AG09319 (cell line): ENCODE measurements at places on chromosomes 1 and 21.

DNA sequence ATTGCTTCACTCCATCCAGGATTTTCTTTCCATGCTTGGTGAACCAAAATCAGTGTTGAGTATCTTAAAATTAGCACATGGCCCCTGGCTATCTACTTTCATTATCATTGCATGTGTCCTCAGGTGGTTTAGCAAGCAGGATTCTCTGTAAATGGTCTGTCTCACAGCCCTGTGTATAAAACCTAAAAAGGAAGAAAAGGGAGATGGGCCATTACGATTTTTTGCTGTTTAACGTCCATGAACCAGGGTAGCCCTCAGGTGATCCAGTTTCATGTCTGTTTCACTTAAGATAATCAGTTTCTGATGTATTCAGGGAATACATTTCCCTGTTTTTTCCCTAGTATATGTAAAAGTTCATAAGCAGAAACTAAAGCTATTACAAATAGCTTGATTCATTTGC, 238.2 kb downstream of the NFIA start:
- DNase-seq: no peak

DNA sequence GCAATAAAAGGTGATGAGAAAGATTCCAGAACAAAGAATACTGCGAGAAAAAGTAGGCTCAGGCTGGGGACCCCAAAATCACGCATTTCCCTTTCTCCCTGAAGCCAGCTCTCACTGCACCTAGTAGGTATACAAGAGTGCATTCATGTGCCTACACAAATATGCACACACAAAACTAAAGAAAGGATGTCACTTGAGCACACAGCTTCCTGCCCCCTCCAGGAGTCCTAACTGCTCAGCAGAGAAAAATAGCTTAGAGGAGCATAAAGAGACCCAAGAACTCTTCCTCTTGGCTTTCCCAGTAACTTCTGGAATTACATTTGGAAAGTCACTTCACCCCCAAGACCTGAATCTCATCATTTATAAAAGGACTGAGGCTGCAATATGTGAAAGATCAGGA, 38.0 kb downstream of the JAK1 start:
- no peak for DNase-seq

DNA sequence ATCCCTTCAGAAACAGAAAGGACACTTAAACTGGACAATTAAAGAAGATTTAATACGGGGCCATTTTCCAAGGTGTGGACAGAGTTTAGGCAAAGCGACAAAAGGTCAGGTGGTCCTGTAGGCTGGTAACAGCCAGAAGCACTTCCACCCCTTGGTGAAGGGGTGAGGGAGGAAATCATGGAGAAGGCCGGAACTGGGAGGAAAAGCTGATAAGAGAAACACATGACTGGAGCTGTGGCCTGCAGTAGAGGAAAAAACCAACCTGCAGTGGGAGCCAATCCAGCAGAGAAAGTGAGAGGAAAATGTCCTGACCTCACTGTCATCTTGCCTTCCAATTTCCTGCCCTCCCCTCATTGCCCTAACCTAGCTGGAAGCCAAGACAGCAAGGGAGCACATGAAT, 249.8 kb downstream of the LMO4 start:
- no peak for DNase-seq

DNA sequence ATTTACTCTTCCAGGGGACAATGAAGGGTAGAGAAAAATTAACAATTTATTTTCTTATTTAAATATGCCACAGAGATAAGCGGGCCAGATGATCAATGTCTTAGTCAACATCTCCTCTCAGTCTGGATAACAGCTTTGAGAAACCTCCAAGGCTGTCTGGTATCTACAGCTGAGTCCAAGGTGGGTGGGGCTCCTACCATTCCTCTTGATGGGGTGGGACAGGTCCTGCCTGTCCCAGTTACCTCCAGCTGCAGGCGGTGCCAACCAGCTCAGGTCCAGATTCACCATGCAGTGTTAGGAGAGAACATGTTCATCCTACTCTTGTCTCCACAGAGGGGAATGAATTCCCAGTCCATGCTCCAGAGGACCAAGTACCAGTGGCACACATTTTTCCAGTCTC, 21.1 kb downstream of the CSMD2 start:
- no peak for DNase-seq

DNA sequence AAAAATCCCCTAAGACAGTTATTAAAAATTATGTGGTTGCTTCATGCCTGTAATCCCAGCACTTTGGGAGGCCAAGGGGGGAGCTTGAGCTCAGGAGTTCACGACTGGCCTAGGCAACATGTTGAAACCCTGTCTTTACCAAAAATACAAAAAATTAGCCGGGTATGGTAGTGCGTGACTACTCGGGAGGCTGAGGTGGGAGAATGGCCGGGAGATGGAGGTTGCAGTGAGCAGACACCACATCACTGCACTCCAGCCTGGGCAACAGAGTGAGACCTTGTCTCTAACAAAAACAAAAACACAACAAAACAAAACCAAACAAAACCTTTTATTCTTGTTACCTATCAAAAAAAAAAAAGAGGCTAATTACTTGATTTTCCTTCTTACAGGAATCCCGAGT, 2.1 kb downstream of the ELK4 start:
- no peak for DNase-seq

DNA sequence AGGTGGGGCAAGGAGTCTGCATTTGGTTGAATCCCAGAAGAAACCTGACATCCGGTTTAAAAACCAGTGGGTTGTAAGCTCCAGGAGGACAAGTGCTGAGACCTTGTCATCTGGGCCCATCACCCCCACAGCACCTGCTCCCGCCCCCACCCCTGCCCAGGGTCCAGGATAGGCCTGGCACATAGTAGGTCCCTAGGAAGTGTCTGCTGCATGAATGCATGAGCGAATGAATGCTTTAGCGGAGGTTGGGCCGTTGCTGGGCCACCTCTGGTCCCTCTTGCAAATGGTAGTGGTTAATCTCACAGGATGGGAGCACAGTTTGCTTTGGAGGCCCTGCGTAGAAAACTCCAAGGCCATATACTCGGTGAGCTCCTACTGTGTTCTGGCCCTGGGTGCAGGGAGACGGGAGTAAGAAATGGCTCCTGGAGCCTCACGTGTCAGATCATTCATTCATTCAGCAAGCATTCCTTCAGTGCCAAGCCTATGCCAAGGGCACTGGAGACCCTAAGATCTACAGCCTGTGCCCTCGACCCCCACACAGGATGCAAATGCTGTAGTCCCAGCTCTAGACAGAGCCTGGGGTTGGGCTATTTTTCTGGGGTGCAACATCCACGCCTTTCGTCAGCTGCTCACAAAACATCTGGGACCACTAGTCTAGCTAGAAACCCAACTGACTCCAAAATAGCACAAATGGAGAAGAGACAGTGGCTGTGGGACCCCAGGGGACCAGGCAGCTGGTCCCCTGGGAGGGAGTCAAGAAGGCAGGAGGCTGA, 28.9 kb downstream of the EPHA2 start:
- no peak for DNase-seq

GRCh38 chr1:153070243-153070642, 1.2 kb downstream of the SPRR2B start:
- DNase-seq: no peak

GRCh38 chr1:109273570-109274288, 9.2 kb downstream of the PSRC1 start:
- no peak for DNase-seq

DNA sequence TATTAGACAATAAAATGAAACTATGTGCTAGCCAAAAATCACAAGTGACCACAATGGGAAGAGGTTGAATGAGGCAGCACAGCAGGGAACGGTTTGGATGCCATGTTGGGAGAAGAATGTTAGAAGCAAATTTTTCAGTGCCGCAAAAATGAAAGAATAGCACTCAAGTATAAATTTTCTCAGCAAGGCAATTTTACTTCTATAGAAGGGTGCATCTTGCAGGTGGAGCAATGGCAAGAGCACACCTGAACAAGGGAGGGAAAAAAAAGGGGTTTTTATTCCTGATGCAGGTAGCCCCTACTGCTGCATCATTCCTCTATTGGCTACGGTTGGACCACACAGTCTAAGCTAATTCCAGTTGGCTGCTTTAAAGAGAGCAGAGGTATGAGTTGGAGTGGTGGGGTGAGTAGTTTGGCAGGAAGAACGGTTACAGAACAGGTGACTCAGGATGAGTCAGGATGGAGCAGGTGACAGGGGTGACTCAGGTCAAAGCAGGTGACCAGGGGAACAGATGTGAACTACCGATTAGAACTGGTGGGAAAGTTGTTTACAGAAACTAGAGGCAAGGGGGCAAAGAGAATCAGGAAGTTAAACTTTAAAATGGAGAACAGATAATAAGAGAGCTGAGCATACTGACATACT, 301.1 kb upstream of the NRIP1 start:
- DNase-seq: no peak

DNA sequence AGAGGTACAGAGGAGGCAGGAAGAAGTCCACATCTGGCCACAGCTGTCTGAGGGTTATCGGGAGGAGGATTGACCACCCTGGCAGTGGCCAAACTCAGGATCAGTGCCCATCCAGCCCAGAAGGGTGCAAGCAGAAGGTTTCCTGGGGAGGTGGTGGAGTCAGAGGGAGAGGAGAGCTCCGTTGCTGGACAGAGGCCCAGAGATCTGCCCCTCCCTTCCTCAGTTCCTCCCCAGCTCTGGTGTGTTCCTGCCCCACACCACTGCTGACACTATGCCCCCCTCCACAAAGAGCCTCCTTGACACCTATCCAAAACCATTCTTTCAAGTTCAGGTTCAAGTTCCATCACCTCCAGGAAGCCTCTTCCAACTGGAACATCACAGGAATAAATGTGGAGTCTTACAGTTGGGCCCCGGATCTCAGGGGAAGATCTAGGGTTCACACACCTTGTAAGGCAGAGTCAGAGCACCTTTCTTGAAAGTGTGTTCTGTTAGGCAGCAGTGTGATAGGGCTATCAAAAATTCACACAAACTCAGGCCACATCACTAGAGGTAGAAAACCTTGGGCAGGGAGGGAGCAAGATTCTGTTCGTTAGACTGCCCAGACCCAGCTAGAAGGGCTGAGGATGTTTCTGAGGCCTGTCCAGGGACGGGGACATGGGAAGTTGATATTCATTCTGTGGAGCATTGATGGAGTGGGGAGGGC, 7.4 kb downstream of the LDLRAD1 start:
- DNase-seq: no peak

DNA sequence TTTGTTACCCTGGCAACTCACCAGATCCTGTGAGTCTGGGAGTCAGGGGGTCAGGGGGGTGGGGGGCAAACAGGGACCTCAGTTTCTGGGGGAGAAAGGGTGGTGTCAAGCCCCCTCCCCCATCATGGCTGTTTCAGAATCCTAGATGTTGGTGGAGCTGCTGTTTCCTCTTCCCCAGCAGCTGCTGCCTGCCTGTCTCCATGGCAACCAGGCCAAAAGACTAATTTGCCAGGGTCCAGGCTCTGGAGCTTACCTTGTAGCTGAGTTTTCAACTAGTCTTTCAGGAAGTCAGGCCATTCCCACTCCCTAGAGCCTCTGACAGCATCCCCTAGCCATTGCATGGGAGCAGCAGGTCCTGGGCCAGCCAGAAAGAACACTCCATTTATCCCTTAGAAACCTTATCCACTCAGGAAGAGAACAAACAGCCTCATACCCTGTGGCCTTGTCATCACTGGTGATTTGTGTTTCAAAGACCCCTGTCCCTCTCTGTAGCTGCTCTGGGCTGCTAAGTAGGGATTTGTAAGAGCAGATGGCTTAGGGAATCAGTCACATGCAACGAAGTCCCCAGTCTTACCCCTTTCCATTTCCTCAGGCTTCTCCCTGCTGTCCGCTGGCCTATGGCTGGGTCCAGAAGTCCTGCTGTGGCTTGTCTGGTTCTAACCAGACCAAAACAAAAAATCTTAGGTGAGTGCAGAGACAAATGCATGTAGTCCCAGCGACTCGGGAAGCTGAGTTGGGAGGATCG, 21.5 kb upstream of the STMN1 start:
- DNase-seq: no peak

GRCh38 chr1:42952303-42953001, 6.2 kb downstream of the SLC2A1 start:
- DNase-seq: no peak

GRCh38 chr1:63463248-63463647, 59.8 kb downstream of the ITGB3BP start:
- DNase-seq: no peak

DNA sequence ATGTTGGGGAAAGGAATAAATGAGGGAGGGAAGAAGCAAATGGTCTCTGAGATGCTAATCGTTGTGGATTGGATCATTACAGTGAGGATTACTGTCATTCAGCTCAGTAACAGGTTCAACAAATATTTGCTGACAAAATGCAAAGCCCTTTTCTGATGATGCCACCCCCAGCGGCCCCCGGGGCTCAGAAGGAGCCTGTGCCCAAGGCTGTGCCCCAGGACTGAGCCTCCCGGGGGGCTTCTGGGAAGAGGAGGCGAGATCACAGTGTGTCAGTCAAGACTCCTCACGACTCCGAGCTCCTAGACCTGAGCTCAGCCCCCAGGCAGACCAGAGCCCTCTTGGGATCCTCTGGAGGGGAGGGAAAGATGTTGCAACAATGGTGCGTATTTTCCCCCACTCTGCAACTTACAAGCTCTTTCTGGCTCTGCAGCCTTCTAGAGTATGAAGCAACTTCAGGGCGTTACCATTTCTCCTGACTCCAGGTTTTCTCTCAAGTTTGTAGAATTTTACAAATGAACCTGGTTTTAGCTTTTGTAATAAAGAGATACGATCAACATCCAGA, 20.8 kb downstream of the EPHA8 start:
- no peak for DNase-seq

GRCh38 chr1:29628190-29628589, 391.9 kb downstream of the PTPRU start:
- DNase-seq: no peak

DNA sequence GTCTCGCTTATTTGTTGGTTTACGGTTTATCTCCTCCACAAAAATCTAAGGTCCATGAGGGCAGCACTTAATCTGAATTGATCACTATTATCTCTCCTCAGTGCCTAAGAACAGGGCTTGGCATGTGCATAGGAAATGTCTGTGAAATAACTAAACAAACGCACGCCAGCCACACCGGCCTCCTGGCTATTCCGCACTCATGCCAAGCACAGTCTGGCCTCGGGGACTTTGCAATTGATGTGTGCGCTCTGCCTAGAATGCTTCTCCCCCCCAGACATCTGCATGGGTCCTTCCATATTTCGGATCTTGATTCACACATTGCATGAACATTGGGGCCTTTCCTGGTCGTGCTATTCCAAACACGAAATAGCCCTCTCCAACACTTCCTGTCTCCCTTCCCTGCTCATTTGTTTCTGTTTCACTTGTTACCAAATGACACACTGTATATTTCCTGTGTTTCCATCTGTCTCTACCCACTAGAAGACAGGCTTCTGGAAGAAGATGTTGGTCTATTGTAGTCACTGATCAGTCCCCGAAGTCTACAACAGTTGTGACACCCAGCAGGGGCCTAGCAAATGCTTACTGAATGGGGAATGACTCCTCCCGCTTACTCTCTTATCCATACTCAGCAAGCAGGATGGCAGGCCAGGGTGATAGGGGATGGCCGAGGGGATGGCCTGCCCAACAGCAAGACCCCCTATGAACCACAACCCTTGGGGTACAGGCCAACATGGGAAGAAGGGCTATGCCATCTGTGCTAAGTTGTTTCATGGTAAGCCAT, 93.9 kb downstream of the GLIS1 start:
- DNase-seq: no peak
